ENCODE measurements at places on chromosomes 7 and 10.
A peak's percentile ranks its signal among the peaks of the same experiment; 100 is the strongest.

DNA sequence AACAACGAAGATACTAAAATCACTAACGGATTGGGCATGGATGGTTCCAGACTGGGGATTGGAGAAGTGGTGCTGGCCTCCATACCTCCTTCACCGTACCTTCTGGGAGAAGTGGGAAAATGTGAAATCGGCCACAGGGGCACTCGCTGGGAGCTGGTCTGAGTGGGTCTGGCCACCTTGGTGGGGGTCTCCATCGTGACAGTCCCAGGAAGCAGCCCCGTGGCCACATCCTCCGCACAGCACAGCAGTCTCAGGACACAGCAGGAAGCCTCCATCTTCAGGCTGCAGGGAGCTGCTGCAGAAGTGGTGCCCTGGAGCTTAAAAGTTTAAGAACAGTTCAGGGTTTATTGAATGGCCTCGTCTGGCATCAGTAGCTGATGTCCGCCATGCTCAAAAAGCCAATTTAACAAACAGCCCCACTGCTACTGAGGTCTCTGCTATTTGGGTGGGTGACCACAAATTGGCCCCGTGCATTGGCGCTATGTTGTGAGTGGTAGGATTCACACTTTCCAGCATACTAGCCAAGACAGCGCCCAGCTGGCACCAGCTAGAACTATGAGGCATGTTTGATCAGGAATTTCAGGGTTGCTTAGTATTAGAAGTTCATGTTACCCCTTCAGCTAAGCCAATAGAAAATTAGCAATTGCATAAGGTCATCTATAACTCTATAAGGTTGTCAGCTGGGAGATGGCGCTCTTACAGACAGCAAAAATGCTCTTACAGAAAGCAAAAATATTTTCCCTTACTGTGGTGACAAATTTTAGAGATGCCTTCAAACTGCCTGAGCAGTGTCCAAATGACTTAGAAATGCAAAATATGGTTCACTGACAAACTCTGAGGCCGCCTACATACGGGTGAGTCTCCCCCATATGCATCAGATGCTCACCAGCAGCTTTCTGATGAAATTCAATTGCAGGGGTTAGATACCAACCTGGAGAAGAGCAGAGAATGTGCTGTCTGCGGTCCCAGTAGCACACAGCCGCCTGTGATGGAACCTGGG is 17.0 kb downstream of the PKD1L1 start:
- peak; percentile 14 for DNase-seq

- DNase-seq: no peak
Observed at GRCh38 chr7:86911659-86912058, 147.8 kb downstream of the ELAPOR2 start.

GRCh38 chr10:77060913-77061312 is 576.7 kb downstream of the KCNMA1 start:
- no peak for DNase-seq

DNA sequence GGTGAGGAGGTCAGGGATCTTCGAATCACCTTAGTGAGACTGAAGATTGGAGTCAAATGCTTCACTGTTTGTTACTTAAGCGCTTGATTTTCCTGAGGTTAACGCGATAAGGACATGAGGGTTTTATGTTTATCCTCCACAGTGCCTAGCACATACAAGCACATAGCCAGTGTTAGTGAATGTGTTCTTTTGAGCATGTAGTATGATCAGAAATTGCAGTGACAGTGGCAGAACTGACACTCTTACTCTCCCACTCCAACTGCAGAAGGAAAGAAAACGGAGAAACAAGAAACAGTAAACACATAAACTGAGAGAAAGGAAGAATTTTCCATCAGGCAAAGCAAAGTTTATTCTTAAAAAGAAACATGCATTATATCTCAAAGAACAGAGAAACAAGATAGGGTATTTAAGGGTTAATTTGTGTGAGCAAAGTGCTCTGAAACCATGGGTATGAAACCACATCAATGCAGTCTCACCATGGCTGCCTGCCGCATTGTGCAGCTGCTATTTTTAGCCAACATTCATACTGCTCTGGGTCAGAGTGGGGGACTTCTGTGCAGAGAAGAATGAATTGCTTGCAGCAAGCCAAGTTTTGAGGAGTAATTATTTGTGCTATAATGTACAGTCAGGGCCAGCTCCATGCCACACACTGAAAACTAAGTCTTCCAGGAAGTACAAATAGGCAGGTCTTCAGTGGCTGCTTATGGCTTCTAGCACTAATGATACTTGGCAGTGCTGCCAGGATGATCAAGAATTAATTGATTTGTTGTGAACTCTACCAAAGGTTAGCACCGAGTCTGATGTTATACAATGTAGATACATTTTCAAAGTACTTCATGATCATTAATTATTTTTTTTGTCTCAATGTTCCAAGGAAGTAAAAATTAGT is 152.0 kb downstream of the MACC1 start:
- no peak for DNase-seq

GRCh38 chr10:128087146-128087883 is 38.9 kb downstream of the MKI67 start:
- no peak for DNase-seq

GRCh38 chr10:14093730-14094484 is 236.8 kb downstream of the FRMD4A start:
- DNase-seq: peak; percentile 40

DNA sequence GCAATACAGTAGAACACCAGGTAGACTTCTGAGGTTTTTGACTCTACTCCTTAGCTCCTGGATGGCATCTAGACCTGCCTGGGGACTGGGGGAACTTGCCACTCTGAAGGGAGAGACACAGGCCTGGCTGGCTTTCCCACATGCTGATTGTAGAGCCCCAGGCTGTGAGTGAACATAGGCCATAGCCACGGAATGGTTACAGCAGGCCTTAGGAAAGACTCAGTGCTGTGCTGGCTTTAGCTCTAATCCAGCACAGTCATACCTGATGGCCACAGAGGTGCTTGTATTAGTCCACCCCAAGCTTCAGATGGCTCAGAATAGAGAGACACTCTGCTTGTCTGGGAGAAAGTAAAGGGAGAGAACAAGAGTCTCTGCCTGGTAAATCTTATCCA is 35.0 kb upstream of the ARHGAP12 start:
- no peak for DNase-seq

DNA sequence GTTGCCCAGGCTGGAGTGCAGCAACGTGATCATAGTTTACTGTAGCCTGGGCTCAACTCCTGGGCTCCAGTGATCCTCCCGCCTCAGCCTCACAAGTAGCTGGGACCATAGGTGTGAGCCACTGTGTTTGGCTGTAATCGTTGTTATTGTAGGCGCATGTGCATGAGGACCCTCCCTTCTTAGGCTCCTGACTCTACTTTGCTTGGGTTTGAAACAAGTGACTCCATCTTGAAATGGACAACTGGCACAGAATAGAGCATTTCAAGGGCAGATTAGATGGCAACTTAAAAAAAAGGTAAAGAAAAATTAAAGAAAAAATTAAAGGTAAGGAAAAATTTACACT is 15.4 kb upstream of the GIMAP8 start:
- no peak for DNase-seq

- no peak for DNase-seq
Observed at GRCh38 chr10:72164617-72165016, 51.2 kb upstream of the ANAPC16 start.

DNA sequence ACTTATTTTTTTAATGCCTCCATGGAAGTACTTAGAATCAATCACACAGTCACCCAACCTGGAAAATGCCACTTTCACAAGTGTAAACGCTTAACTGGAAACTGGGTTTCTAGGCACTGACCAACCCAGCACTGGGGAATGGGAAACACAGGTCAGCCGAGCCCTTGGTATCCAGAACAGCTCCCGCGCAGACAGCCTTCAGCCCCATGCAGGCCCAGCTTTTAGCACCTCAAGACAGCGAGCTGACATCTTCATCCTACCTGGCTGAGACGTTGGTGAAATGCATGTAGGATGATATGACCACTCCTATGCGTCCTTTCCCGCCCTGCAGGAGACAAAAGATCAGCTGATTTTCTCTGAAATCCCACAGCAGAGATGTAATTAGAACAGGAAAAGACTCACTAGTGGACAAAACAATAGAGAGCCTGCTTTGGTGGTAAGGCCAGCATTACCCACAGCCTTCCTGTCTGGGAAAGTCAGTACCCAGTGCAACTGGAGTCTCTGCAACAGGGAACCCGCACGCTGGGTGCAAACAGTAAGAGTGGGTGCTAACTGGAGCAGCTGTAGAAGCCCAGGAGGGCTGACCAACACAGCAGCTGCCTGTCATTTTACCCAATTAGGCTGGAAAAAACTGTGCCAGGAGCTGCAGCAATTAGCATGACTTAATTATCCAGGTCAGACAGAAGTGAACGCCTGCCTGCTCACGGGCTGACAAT is 153.7 kb downstream of the TNS3 start:
- DNase-seq: no peak

GRCh38 chr10:14751921-14752320 is 22.8 kb downstream of the FAM107B start:
- peak; percentile 27 for DNase-seq

GRCh38 chr7:30183749-30184369 is 49.1 kb downstream of the MTURN start:
- DNase-seq: no peak

DNA sequence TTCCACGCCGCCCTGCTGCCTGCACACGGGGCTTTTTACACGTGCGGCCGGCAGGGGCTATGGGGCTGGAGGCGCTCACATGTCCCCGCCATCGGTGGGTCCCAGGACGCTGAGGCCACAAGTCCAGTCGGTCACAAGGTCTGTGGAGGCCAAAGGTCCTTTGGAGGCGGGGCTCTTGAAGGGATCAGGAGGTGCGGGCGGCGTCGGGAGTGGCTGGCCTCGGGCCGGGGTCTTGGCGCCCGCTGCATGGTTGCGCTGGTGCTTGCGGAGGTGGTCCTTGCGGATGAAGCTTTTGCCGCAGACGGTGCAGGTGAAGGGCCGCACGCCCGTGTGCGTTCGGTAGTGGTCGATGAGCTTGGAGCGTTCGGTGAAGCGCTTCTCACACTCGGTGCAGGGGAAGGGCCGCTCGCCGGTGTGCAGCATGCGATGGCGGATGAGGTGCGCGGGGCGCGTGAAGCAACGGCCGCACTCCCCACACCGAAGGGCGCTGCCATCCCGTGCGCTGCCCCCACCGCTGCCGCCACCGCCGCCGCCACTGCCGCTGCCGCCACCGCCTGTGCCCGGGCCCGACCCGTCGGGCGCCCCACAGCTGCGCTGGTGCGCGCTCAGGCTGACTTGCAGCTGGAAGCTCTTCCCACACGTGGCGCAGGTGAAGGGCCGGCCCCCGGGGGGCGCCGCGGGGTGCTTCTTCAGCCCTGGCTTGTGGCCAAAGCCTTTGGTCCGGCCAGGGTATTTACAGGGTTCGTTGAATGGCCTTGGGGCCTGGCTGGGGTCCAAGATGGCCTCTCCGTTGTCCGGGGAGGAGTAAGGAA is 13.7 kb upstream of the ZNF777 start:
- no peak for DNase-seq

- DNase-seq: no peak
Observed at GRCh38 chr10:105328503-105329133, 687.5 kb downstream of the SORCS3 start.

DNA sequence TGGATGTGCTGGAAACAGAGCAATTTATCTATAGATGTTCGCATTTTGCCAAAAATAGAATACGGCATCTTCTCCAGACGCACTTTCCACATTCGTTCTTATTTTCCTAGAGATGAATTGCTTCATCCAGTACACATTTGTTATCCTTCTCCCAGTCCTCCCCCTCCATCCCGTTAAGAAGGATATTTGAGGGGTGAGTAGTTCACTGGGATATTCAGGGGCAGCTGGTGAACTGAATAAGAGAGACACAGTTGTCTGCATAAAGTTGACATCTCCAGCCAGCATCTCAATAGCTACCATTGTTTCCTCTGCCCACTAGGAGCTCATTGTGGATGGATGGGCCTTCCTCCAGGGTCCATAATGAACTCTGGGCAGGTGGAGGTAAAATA is 456.8 kb upstream of the NRP1 start:
- DNase-seq: no peak

DNA sequence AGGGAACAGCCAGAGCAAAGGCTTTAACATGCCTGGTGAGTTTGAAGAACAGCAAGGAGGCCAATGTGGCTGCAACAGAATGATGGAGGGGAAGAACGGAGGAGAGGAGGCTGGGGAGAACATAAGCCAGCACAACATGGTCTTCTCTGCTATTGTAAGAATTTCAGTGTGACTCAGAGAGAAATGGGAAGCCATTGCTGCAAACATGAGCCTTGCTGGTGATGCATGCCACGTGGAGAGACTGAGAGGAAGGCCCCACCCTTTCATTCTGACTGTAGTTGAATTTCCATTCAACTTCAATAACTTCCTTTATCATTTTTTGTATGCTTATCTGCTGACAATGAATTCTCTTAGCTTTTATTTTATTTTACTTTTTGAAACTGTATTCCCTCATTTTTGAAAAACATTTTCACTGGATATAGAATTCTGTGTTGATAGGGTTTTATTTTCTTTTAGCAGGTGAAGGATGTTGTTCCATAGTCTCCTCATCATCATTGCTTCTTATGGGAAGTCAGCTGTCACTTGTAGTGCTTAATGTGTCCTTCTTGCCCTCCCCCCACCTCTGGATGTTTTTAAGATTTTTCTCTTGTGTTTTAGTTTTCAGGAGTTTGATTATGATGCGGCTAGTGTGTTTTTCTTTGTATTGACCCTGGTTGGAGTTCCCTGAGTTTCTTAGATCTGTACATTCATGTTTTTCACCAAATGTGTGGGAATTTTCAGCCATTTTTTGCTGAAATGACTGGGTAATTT is 46.4 kb upstream of the LEP start:
- DNase-seq: no peak

GRCh38 chr10:110535958-110536891 is 31.3 kb upstream of the SMC3 start:
- no peak for DNase-seq

- no peak for DNase-seq
Observed at GRCh38 chr10:116470768-116471415, 43.2 kb downstream of the PNLIPRP3 start.

- peak; percentile 33 for DNase-seq
Observed at GRCh38 chr7:136009488-136010079, 32.4 kb upstream of the MTPN start.

DNA sequence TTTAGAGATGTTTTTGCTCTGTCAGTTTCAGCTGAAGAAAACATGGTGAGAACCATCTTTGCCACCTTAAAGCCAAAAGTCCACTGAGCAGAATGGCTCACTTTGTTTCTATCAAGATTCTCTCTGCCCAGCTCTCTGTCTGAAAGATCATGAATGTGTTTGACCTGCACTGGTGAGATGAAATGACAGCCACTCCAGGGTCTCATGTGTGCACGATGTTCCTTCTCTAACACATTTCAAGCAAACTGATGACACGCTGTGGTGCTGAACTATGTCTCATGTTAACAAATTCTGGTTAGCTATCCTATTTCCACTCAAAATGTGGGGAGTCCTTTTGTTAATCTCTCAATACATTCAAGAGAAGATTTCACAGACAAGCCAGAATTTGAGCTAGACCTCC is 260.6 kb downstream of the GLI3 start:
- no peak for DNase-seq

- DNase-seq: no peak
Observed at GRCh38 chr7:142153400-142153799, 41.9 kb downstream of the MGAM2 start.

- DNase-seq: no peak
Observed at GRCh38 chr10:126905776-126906703, 812 bp downstream of the DOCK1 start.

DNA sequence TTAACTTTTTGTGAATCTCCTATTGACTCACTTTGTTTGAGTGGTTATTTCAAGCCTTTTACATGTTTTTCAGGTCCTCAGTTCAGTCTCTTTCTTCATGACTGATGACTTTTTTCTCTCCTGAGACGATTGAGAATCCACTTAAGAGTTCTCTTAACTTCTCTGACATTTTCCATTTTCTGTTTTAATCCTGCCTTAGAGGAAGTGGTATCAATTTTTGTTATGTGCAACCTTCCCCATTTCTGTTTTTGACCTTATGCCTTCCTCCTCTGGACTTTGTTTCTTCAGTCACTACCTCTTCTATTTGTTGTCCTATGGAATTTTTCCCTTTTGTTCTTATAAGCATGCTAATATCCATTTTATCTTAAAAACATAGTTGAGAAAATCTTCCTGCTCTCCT is 2.4 kb downstream of the PSMC2 start:
- no peak for DNase-seq
